ENCODE measurements at places on chromosomes 7 and 10.
A peak's percentile ranks its signal among the peaks of the same experiment; 100 is the strongest.

DNA sequence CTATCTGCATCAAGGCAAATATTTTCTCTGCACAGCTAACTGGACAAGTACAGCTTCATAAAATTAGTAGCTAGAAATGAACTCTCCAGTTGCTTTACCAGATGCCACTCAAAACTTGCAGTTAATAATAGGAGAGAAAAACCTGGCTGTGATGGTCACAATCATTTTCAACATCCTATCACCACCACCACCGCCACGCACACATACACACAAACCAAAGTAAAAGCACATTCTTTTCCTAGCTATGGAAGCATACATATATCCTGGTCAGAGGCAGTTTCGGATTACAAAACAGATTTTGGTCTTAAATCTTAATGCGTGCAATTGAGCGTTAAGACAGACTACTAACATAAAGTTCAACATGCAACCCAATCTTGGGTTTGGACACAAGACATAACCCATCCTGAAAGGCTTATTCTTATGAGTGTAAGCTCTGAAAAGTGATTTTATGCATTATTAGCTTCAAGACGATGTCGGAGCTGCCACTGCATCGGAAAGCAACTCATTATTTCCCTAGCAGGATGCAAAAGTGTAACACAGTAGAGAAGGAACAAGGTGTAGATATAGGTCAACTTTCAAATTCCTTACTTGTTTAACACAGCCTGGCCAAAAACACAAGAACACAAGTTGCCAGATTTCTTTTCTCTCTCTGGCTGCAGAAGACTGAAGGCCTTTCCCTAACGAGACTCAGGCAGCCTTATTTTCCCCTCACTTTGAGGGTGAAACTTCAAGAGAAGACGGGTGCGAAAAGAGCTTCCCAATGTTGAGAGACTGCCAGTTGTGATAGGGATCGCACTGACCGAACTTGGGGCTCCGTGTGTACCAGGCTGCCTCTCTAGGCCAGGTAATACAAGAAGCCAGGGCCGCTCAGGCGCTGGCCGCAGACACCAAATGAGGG lies 1.2 kb downstream of the CACUL1 start:
- no peak for DNase-seq

DNA sequence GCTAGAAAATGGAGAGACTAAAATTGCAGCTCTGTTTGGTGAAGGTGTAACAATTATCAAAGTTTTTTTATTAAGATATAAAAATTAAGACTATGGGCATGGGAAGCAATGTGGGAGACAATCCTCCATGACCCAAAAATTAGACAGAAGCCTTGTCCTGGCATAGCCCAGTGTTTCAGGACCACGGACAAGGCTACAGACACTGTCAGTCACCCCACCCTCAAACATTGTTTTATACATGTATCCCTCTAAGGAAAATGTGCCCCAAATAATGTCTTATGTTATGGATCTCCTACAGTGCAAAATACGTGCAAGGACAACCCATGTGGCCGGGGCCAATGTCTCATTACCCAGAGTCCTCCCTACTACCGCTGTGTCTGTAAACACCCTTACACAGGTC lies 24.0 kb downstream of the HABP2 start:
- peak; percentile 39 for DNase-seq

DNA sequence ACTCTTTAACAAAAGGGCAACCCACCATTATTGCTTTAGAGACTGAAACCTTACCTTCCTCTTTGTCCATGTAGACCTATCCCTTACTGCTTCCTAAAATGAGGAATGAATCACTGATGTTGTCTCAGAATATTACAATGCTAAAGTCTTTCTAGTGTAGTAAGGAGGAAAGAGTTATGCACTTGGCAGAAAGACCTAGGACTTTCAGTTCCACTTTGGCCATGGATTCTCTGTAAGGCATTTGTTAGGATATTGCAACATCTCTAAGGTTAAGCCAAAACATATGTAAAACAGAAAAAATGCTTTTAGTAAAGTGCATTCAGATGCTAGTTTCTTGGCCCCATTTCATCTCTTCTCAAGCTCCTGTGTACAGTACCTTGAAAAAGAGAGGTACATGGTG lies 230.9 kb downstream of the PARD3 start:
- peak; percentile 27 for DNase-seq

GRCh38 chr10:119129721-119130120 lies 25.8 kb downstream of the DENND10 start:
- DNase-seq: no peak

DNA sequence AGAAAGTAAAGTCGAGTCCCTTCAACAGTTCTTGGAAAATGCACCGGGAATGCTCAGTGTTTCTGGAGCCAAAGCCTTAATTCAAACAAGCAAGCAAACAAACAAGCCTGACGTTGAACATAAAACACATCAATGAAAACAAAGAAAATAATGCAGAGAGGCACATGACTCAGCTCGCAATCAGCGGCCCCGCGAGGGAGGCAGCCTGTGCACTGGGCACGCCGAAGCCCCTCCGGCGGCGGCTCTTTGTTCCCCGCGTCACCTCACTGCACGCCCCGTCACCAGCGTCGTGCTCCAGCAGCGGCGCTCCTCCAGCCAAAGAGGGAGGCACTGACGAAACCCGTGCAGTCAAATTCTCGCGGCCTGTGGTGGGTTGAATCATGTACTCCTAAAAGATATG lies 151.5 kb downstream of the DNAJB6 start:
- DNase-seq: no peak

Measured in NB4 (cell line).